NCI-H2107 (cell line): ENCODE measurements at places on chromosomes 13 and 19.
A peak's percentile ranks its signal among the peaks of the same experiment; 100 is the strongest.

- DNase-seq: peak; percentile 61
Observed at GRCh38 chr19:52570000-52570861, at the start of gene ZNF701. ZNF701 (plus strand) TSS chr19:52570287; CDS start chr19:52574148, 3,861 bp downstream.

GRCh38 chr13:113358653-113359190, 5.2 kb downstream of the GRTP1 start:
- DNase-seq: no peak

DNA sequence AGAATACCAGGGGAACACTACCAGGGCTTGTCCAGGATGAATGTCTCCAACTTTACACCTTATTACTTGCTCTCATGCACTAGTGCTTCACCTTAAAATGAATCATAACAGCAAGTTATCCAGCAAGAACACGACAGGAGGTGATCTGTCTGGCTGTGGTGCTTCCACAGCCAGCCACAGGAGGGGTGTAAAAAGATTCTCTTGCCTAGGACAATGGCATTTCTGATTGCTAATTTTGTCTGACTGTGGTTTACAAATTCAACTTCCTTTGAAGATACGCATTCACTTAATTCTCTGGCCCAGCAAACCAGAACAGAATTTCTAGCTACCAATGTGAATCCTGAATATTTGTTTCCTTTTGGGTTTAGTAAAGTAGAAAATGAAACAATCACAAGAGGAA, 23.1 kb upstream of the COG3 start:
- no peak for DNase-seq

GRCh38 chr19:15195371-15196334, 5.1 kb downstream of the NOTCH3 start:
- DNase-seq: peak; percentile 36

DNA sequence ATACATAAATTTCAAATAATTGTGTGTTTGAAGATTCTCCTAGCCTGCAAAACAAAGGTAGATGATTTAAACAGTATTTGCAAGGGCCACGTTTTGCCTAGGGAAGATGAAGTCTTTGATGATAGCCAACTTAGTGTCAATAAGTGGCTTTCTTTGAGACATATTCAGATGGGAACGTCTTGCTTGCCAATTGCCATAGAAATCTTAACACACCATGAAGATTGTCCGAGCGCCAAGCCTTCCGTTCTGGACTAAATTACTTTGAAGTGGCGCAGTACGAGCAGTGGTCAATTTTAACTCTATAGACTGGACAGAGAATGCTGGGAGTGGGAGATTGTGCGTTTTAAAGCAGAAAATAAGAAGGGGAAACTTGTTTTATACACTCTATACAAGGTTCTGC, 9.9 kb downstream of the ZIC5 start:
- DNase-seq: no peak

GRCh38 chr19:17489392-17490030, 19.2 kb downstream of the SLC27A1 start:
- DNase-seq: no peak

- DNase-seq: peak; percentile 16
Observed at GRCh38 chr13:42883771-42884467, 102.5 kb downstream of the FAM216B start.

GRCh38 chr19:16522559-16523377, 19.5 kb downstream of the CHERP start:
- no peak for DNase-seq

GRCh38 chr13:30045916-30046704, 195.7 kb upstream of the UBL3 start:
- DNase-seq: no peak

DNA sequence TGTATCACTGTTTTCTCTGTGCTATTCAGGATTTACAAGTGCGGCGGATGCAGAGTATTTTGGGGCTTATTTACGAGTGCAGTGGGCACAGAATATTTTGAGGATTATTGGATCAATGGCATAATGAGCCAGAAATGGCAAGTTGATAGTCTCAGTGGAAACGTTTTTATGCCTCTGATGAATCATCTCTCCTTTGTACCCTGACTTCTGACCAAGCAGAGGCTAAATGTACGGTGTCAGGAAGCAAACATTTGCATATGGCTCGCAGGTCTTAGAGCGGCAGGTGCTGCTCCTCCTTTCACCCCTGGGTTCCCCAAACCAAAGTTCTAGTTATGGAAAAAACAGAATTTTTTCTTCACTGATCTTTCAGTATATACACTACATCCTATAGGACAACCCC, 94.5 kb downstream of the LIG4 start:
- DNase-seq: no peak

DNA sequence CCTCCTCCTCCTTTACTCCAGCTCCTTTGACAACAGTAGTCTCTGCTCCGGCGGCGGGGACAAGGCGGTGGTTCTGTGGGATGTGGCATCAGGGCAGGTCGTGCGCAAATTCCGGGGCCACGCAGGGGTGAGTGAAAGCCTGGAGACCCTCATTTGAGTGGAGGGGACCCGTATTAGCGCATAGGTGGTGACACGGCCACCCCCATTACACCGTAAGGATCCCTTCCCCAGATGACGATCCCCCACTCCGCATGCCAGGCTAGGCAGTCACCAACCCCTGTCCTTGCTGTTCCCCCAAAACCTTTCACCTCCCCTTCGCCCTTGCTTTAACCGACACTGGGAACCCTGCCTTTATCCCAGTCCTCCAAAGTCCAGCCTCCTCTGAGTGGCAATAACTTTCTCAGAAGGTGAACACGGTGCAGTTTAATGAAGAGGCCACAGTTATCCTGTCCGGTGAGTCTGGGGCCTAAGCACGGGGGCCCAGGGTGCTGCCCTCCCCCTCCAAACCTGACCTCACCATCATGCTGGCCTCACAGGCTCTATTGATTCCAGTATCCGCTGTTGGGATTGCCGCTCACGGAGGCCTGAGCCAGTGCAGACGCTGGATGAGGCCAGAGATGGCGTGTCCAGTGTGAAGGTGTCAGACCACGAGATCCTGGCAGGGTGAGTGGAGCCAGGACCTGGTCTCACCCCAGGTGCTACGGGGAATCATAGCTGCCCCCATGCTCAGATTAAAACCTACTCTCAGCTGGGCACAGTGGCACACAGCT, 3.7 kb downstream of the WDR83 start:
- no peak for DNase-seq

DNA sequence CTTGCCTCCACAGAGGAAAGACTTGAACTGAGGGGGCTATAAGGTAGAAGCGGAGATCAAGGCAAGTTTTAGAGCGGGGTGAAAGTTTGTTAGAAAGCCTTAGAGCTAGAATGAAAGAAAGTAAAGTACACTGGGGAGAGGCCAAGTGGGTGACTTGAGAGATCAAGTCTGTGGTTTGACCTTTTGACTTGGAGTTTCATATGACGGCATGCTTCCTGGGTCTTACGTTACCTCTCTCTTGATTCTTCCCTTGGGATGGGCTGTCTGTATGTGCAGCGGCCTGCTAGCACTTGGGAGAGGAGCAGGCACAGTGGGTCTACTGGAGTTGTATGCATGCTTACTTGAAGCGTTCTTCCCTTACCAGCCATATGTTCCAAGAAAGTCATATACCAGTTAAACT, 1768.5 kb downstream of the PCDH9 start:
- no peak for DNase-seq

DNA sequence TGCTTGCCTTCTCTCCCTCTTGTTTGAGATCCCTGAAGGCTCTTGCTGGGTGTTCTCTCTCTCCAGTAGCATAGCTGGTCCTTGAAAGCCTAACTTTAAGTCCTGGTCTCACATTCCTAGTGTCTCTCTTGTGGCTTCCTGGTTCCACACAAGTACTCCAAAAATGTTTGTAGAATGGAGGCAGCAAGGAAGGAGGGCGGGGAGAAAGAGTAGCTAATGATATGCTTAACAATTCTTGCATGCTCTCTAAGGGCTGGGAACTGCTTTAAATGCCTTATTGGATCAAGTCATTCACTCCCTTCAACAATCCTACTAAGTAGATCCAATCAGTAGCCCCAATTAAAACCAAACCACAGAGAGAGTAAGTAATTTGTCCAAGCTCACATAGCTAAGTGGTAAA, 357.3 kb downstream of the KLF5 start:
- DNase-seq: no peak

DNA sequence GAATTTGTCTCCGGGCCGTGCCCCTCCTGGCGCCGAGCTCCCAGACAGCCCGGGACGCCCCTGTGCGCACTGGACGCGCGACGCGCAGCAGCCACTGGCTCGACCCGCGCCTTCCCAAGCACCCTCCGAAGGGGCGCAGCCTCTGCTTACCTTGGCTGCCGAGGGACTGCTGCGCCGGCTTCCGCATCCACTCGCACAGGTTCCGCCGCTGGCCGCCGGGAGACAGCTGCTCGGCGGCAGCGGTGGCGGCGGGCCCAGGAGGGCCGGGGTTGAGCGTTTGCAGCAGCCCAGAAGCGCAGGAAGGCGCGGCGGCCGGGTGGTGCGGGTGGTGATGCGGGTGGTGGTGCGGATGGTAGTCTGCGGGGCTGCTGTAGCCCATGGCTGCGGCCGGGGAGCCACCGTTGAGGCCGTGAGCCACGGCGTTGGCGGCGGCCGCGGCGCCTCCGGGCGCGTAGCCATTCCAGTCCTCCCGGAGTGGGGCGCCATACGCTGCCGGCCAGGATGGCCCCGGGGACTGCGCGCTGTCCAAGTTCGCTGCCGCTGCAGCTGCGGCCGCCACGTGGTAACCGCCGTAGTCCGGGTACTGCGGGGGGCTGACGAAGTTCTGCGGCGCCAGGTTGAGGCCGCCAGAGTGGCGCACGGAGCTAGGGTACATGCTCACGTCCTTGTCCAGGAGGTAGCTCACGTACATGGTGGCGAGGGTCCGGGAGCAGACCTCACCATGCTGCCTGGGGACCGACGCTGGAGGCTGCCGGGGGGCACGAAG, 616 bp downstream of the CDX2 start:
- no peak for DNase-seq

- no peak for DNase-seq
Observed at GRCh38 chr13:105665284-105665683, 870.2 kb downstream of the EFNB2 start.
